ENCODE measurements at places on chromosomes 12 and 14. TPM values are rescaled to one million over a fixed set of nuclear protein-coding genes. Genes with fewer than 3 reads are reported as not detected.

DNA sequence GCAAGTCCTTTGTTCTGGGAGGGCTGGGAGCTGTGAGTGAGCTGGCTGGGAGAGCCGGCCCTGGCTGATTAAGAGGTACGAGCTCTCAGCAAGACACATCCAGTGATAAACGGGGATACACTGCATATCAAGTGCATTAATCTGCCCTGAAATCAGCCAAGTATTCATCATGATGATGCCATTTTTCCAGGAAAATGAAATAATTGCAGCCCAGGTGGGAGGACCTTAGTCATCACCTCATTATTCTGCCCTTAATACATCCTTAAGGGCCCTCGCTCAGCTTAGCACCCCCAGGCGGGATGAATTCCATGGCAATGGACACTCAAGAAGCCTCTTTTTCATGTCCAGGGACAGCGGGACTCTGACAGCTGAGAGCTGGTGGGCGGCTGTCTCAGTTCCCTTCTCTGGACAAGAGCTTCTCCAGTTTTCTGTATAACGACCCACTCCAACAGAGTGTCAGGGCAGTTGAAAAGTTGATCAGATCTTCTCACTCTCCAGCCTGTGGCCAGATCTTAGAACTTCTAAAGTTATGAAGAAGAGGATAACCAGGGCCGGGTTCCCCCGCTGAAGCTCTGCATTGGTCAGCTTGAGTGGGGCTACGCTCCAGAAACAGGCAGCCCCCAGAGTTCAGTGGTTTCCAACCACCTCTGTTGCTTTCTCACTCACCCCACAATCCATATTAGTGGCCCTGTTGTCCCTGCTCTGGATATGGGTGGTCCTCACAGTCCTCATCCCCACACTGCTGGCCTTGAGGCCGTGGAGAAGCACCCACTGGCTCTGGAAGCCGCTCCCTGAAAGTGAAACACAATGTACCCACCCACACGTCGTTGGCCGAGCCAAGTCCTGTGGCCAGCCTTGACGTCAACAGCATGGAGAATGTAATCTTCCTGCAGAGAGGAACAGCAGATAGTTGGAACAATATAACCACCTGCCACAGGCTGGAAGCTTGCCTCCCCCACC lies 306.2 kb upstream of the DIO3 start:
- DNase-seq: no peak

The IL23A gene
- total RNA-seq: 12.7 TPM

The TOMM20L gene
- not detected for total RNA-seq

- DNase-seq: no peak
Measured at GRCh38 chr14:29320286-29320685, 553.7 kb downstream of the FOXG1 start.

The GPR65 gene
- total RNA-seq: 8.2 TPM

DNA sequence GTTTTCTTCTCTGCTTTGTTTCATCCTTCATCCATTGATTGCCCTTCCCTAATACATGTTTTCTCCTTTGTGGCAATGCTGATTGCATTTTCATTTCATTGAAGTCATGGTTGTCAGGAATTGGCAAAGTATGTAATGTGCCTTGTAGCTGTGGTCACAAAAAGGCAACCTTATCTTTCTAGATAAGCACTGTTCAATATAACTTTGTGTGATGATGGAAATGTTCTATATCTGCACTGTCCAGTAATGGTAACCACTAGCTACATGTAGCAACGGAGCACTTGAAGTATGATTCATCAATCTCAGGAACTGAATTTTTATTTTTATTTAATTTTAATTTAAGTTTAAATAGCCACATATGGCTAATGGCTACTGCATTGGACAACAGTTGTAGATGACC lies 79.8 kb downstream of the PCNX1 start:
- DNase-seq: no peak

GRCh38 chr14:20197459-20197858 lies 6.8 kb downstream of the OR11G2 start:
- DNase-seq: no peak

DNA sequence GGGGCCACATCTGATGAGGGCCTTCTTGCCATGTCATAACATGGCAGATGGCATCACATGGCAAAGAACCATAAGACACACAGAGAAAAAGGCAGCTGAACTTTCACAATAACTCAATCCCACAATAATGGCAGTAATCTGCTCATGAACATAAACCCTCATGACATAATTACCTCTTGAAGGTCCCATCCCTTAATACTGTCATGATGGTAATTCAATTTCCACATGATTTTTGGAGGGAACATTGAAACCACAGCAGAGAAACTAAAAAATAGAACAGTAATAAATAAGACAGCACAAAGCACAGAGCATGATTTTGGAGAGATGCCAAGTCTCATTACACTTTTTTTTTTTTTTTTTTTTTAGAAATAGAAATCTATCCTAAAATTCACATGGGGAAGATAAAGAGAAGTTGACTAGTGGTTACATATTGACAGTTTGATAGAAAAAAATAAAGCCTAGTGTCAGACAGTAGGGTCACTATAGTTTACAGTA lies 61.8 kb upstream of the ATF7IP start:
- no peak for DNase-seq

GRCh38 chr14:84643446-84643845 lies 886.5 kb upstream of the FLRT2 start:
- no peak for DNase-seq

- no peak for DNase-seq
Measured at GRCh38 chr12:52148464-52149181, 43.2 kb downstream of the KRT80 start.

- no peak for DNase-seq
Measured at GRCh38 chr12:115273456-115273855, 589.5 kb upstream of the TBX3 start.

- no peak for DNase-seq
Measured at GRCh38 chr14:51884086-51884927, 23.9 kb downstream of the GNG2 start.

GRCh38 chr12:121096199-121096798 lies 36.4 kb upstream of the P2RX7 start:
- no peak for DNase-seq

GRCh38 chr12:3672113-3672509 lies 80.8 kb downstream of the CRACR2A start:
- no peak for DNase-seq

DNA sequence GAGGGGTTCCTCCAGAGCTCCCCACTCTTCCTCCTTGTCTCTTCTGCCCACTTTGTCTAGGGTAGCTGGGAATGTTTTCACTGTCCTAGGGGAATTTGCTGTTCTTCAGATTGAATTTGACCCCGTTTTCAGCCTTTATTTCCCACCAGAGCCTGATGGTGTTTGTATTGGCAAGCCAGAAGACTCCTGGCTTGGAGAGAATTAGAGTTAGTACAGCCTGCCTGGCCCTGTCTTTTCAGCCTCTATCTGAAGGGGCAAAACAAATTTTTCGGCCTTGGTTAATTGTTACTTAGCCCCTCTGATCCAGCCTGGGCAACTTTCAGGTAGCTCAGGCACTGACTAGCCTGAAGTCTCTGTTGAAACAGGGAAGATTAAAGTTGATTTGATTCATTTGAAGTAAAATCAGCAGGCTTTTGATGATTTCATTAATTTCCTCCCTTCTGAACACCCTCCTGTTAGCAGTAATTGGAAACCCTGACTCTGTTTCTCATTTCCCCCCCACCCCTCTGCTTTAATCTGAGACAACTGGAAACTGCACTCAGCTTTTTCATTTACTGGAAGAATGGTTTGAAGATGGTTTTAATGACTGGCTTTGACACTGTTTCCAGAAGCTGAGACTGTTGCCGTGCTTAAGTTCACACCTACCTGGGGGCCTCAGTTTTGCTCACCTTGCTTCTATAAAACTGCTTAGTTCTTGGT lies 63.3 kb downstream of the SUSD6 start:
- DNase-seq: no peak

DNA sequence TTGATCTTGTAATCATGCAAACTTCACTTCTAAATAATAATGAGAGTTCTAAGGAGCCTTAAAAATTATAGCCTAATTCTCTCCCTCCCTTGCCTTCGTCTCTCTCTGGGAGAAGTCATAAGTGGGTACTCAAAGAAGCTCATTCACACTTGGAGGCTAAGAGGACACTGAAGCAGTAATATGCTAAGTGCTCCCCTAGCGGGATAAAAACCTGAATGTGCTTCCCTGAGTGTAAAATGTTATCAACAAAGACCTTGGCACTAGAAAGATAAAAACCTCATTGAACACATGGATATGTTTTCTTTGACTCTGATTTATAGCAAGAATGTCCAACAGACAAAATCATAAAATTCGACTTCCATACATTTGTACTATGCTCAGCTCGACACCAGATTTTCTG lies 337.9 kb upstream of the NOVA1 start:
- no peak for DNase-seq

The GLIPR1 gene
- total RNA-seq: 4.6 TPM

The KRT85 gene
- total RNA-seq: not detected

DNA sequence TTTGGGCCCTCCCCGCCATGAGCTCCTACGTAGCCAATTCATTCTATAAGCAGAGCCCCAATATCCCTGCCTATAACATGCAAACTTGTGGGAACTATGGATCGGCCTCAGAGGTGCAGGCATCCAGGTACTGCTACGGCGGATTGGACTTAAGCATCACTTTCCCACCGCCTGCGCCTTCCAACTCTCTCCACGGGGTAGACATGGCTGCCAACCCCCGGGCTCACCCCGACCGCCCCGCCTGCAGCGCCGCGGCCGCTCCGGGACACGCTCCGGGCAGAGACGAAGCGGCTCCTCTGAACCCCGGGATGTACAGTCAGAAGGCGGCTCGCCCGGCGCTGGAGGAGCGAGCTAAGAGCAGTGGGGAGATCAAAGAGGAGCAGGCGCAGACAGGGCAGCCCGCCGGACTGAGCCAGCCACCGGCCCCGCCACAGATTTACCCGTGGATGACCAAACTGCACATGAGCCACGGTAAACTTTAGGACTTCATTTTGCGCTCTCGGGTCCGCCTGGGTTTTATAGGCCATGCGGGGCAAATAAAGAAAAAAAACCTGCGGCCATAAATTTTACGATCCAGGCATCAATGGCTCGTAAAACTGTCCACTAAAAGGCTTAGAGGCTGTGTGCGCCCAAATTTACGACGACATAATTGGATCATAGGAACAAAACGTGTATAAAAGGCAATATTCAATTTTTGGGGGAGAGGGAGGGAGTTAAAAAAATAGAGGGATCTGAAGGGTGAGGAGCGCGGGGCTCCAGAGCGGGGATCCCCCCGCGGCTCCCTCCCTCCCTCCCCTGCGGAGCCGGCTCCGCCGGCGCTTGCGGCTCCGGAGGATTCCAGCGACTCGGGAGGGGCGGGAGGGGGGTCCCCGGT lies 493 bp downstream of the HOXC5 start:
- no peak for DNase-seq

DNA sequence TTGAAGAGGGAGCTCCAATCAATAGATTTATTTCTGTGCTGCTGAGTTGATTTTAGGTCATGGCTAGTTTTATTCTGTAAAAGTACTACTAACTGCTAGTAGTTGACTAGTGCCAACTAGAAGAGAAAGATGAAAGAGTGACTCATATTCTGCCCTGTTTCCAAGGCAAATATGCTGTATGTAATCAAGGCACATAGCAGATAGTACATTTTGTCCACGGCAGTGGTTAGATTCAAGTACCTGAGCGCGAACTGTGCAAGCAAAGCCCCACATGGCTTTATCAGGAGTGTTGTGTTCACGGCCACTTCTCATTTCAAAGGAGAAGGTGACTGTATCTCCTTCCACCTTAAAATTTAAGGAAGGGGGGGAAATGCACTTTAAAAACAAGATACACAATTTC lies 126.8 kb downstream of the TRAFD1 start:
- DNase-seq: no peak

DNA sequence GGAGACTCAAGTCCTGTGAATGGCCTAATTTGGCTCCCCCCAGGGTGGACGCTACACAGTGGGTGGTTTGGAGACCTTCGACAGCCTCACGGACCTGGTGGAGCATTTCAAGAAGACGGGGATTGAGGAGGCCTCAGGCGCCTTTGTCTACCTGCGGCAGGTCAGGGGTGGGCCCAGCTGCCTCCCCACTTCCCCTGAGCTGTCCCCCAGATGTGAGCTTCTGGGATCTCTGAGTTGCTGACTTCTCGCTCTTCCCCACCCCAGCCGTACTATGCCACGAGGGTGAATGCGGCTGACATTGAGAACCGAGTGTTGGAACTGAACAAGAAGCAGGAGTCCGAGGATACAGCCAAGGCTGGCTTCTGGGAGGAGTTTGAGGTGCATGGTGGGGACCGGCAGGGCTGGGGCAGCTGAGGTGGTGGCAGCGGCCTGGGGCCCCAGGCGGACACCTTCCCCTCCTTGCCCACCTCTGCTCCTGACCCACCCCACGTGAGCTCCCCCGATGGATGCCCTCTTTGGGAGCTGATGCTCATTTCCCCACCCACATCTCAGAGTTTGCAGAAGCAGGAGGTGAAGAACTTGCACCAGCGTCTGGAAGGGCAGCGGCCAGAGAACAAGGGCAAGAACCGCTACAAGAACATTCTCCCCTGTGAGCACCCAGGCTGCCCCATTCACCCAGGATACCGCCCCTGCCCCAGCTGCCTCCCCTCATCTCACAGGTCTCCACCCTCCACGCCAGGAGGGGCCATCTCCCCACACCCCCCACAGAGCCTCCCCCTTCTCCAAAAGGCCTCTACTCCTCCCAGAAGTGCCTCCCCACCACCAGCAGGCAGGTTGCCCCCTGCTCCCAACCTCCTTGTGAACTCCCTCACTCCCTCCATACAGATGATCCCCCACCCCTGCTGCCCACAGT lies 4.2 kb downstream of the PTPN6 start:
- no peak for DNase-seq

The SSTR1 gene
- total RNA-seq: not detected
